ENCODE measurements at places on chromosomes 13 and 19.

DNA sequence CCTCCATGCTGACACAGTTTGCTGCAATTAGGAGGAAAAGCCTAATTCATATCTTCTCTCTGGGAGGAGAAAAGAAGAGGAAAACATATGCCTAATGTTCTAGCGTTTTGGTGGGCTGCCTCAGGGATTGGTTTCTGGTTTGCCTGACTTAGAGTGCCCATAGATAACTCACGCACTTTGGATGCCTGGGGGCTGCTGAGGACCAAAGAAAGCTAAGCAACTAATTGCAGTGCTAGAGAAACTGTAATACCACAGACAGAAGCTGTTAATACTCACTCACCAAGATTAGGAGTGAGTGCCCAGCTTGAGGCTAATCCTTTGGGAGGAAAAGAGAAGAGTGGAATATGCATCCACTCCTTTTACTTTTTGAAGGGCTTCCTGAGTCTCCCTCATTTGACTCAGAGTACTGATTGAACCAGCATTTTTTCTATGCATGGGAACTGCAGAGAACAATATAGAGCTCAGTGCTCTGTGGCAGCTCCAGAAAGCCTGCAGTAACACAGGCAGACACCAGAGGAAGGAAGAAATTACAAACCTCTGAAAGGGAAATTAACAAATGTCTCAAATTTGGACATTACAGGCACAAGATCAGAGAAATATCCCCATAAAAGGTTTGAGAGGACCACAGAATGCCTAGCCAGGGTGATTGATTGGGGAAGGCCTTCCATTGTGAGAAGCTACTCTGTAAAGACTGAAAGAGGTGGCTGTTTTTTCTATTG is 666.4 kb downstream of the OLFM4 start:
- DNase-seq, result no peak

DNA sequence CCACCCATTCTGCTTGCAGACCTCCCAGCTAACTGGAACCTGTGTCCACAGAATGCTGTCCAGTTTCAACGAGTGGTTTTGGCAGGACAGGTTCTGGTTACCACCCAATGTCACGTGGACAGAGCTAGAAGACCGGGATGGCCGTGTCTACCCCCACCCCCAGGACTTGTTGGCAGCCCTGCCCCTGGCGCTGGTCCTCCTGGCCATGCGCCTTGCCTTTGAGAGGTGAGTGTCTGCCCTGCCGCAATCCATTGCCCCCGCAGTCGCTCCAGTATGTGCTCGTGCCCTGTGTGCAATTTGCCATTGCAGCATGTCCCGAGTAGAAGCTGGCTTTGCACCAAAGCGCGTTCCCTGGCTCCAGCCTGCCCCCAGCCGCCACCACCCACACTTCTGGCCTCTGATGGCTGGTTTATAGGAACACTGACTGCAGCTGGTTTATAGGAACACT is 41.9 kb downstream of the CERS4 start:
- no peak for DNase-seq

- no peak for DNase-seq
Measured at GRCh38 chr13:75657111-75657510, 21.0 kb downstream of the LMO7 start.

DNA sequence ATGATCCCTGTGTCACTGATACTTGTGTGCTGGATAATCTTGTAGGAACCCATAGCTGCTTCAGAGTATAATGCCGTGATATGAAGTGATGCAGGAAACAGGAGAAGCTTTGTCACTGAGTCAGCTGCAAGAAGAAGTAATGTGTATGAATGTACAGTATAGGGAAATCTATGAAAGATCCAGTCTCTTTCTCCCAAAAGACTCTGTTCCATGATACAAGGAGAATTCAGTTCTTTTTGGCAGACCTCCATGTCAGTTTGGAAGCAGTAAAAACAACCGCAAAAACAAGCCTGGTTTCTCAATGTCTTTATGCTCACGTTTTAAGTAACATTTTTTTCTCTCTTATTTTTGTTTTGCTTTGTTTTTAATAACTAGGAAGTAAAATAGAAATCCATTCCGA is 33.9 kb downstream of the PCDH17 start:
- no peak for DNase-seq

DNA sequence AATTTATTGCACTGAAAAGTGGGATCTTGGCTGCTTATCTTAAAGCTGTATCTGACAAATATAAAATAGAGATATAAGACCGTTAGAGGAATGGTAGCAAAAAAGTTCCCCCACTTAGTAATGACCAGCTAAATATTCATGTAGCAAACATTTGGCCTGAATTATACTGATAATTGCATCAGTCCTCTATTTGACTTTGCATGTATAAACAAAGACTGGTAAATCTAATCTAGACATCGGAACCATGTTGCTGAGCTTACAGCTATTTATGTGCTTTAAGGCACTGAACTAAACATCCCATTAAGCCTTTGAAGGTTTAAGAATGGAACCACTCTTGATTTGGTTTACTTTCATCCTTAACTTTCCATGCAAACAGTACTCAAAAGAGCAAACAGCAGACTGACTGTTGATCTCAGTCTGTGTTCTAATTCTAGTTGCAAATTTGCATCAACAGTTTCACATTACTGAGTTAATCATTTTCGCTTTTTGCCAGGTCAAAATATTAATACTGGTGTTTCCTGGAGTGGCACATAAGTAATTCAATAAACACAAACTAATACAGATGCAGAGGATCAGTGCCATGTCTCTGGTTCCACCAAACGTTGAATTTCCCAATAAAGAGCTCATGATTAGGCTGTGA is 203.5 kb upstream of the HTR2A start:
- DNase-seq, result no peak

- DNase-seq, result no peak
Measured at GRCh38 chr13:80116107-80116506, 224.8 kb downstream of the SPRY2 start.

- DNase-seq, result no peak
Measured at GRCh38 chr19:32837531-32837930, 32.0 kb downstream of the SLC7A9 start.
